Cortex of kidney (tissue), 1 donor: ENCODE measurements at places on chromosomes 12 and 14.

DNA sequence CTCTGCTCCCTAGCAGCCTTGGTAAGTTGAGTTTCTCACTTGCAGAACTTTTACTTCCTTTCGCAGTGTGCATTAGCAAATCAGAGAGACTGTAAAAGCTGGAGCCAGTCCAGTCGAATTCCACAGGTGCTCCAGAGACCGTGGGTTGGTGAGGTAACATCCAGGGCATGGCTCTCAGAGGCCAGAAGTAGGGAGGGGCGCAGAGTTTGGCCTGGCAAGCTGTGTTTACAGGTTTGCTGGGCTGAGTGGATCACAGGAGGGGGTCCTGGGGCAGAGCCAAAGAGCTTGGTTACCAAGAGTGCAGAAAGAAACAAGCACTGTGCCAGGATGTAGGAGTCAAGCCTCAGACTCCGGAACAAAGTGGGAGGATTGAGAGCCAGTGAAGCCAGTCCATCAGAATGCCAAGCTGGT is 10.2 kb upstream of the BHLHE41 start:
- DNase-seq: no peak

- no peak for DNase-seq
These were observed 1097.4 kb upstream of the TMEM132C start for GRCh38 chr12:127169321-127170181.

GRCh38 chr12:39780913-39781446 is 161.4 kb upstream of the ABCD2 start:
- no peak for DNase-seq

GRCh38 chr14:75143761-75144527 is 17.1 kb upstream of the NEK9 start:
- no peak for DNase-seq

DNA sequence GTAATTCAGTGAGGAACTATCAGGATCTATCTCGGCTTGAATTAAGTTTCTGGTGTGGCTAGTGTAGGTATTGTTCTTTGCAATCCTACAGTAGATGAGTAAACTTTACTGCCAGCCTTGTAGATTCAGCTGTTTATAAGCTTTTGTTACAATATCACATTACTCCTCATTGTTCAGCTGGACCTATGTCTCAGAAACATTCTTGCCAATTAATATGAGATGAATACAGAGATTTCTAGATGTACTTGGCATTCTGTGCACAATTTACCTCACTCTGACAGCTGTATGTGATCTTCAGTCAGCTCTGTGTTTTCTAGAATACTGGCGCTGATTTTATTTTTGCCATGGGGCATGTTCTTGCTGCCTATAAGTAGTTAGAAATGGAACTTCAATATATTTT is 55.7 kb downstream of the METTL25 start:
- no peak for DNase-seq

- DNase-seq: no peak
These were observed 324.7 kb downstream of the GXYLT1 start for GRCh38 chr12:41819948-41820347.

GRCh38 chr14:71555654-71556559 is 376.3 kb upstream of the RGS6 start:
- no peak for DNase-seq

- DNase-seq: no peak
These were observed 219.3 kb downstream of the CRADD start for GRCh38 chr12:93896427-93896826.

DNA sequence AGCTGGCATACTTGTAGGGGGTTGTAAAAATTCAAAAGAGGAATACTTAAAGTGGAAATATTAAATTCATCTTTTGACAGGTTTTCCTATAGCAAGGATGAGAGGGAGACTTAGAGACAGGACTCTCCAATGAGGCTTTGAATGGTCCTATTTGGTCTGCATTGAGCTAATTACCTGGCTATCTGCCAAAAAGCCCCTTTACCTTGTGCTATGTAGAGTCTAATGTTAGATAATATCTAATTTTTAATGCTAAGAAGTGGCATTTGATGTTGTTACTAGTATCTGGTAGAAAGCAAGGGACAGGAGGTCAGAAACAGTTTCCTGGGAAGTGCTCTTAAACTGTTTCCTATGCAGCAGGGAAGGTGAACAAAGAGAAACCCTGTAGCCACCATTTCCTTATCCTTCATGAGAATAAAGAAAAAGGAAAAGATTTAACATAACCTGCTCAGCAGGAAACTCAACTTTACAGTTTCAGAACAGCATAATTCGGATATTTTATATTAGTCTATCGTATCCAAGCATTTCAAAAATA is 550.0 kb downstream of the SOX5 start:
- no peak for DNase-seq

DNA sequence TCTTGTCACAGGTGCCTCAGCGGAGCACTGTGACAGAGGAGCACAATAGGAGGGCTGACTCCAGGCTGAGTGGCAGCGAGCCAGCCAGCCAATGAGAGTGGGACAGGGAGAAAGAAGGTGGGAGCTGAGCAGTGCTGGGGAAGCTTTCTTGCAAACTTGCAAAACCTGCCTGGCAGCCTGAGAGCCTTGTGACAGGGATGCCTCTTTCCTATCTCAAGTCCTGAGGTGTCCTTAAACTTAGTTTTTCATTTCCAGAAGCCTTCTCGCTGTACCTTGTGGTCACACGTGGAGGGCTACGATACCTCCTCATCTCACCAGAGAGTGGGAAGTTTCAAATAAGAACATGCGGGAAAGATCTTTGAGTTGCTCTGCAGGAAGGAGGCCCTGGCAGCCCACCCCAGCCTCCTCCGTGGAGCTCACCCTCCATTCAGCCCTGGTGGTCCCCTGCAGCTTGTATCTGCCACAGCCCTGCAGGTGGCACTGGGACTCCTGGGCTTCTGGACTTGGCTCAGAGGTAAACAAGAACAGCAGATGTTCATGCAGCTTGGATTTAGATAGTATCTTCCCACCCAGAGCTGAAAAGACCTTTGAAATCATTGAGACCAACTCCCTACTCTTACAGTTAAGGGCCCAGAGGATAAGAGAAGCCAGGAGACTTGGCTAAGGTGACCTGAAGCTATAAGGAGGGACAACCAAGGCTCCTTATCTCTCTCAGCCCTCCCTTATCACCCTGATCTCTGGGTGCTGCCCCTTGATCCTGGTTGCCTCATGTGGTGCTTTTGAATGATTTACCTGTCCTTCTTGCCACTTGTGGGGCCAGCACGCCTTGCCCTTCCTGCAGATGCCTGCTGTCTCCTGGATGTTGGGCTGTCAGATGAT is 153.5 kb upstream of the MAX start:
- no peak for DNase-seq

- DNase-seq: no peak
These were observed 151.3 kb downstream of the TTC7B start for GRCh38 chr14:90664911-90665310.

DNA sequence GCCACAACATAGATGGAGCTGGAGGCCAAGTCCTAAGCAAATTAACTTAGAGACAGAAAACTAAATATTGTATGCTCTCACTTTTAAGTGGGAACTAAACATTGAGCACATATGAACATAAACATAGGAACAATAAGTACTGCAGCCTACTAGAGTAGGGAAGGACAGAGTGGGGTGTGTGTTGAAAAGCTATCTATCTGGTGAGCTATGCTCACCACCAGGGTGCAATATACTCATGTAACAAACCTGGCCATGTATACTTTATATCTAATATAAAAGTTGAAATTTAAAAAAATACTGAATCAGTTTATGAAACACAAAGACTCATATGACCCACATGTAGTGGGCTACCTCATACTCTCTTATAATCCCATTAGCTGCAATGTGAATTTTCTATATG is 1305.0 kb downstream of the LRFN5 start:
- no peak for DNase-seq

DNA sequence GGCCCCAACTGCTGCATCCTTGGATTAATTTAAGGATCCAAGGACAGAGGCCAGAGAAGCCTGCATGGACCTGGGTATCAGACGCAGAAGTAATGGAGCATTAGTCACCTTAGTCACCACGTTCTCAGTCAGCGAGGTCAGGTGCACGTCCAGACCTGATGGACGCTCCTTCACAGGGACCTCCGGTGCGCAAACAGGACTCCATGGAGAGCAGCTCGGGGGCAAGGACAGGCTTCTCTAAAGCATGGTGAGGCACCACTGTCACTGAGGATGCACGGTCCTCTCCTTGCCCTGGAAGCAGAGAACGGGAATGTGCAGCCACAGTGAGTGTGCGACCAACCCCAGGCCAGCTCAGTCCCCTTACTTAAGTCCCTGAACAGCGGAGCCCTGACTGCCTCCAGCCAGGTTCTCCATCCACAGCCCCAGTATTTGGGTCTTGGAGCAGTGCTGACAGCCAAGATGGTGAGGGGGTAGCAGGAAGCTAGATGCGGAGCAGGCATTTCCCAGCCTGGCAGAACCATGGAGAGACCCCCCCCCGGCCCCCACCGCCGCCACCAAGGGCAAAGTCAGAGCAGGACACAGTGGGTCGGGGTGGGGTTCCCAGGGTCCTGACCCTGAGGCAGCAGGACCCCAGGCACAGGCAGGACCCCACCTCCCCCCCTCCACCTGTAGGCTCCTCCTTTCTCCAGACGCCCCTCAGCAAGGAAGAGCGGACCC is 253.4 kb upstream of the SFSWAP start:
- DNase-seq: no peak

- DNase-seq: no peak
These were observed 10.9 kb downstream of the LRTM2 start for GRCh38 chr12:1830981-1831963.

- DNase-seq: no peak
These were observed 58.0 kb upstream of the CCDC175 start for GRCh38 chr14:59634617-59635016.

- no peak for DNase-seq
These were observed 534.0 kb upstream of the LMO3 start for GRCh38 chr12:17139931-17140330.

GRCh38 chr12:98490501-98491453 is 24.6 kb upstream of the TMPO start:
- DNase-seq: no peak

- DNase-seq: no peak
These were observed 304.4 kb downstream of the TMEM132D start for GRCh38 chr12:129599406-129599805.

GRCh38 chr12:24226745-24227350 is 277.4 kb upstream of the SOX5 start:
- DNase-seq: no peak
